ENCODE measurements at places on chromosomes 7 and 10.
A peak's percentile ranks its signal among the peaks of the same experiment; 100 is the strongest.

DNA sequence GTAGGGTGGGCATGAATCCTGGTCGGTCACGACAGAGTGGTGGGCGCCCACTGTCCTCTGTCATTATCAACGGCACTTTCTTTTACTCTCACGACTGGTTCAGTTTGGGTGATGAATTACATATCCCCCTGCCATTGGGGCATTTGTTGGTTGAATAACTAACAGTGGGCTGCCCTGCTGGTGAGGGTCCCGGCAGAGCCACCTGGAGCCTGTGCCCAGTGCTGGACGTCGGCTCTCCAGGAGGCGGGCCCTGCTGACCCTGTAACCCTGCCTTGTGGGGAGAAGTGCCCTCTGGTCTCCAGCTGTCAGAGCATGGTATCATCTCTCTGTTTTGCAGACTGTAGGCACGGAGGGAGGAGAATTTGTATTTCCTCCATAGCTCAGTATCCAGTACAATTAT, 199.1 kb downstream of the GLRX3 start:
- no peak for DNase-seq

DNA sequence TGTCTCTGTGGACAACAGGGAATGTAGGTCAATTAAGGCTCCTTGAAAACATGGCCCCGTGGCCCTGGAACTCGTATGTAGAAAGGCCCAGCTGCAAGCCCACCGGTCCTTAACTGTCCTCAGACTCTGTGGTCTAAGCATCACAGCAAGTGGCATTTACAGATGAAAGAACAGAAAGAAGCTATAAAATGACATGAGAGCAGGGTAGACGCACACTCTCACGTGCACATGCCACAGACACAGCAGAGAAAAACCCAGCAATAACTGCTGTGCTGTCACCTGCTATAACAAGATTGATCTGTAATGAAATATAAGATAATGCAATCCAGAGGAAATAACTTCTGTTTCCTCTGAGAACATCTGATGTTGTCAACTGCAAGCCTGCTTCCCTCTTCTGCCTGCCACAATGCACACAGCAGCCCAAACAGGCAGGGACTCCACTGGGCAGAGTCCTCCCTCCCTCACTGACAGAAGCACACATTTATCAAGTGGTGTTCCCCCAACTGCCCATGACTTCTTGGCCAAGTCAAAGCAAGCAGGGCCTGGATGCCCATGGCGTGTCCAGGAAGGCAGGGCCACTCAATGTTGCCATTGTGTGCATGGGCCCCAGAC, 63.9 kb downstream of the GFRA1 start:
- DNase-seq, result no peak

DNA sequence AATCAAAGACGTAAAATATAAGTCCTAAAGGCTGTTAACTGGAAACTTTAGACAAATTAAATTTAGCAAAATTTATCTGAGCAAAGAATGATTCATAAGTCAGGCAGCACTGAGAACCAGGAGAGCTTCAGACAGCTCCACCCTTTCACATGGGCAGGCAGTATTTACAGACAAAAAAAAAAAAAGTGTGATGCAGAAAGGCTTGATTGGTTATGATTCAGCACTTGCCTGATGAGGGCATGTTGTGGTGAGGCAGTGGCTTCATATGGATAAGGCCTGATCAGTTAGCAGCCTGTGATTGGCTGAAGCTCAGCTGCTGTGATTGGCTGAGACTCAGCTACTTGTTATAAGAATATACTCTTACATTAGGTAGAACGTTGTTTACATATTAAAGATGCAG, 495.4 kb upstream of the POM121L12 start:
- no peak for DNase-seq

- DNase-seq, result no peak
Observed at GRCh38 chr7:94182066-94182465, 177.9 kb upstream of the BET1 start.

- no peak for DNase-seq
Observed at GRCh38 chr10:3538291-3538655, 246.7 kb downstream of the KLF6 start.

DNA sequence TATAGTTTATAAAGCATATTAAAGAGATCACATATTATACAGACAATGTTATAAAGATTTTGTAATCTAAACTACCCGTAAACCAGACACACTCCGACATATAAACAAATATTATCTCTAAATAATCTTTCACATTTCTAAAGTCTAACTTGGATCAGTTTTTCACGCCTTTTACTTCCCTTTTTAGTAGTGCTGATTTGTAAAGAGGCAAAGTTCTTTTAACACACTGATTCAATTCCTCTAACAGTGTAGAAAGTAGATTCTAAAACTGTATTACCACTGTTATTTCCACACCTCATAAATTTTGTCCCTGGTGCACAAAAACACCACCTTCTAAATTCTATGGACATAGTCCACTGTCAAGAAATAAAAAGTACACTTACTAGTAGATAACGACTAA, 230.9 kb downstream of the DOCK4 start:
- no peak for DNase-seq

DNA sequence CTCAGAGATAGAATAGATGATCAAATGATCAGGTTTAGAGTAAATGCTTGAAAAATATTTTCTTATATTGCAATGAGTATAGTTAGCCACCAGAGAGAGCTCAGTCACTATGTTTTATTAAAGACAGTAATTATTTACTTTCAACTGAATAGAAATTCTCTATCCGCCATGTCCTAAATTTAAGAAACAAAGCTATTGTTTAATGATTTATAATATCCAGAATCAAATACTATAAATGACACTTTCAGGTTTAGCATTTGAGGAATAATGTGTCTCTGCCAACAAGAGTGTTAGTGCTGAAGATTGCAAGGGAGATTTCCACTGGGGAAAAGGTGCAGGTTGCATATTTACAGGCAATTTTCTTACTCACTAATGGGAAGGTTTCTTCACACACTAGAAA, 184.7 kb downstream of the DGKB start:
- DNase-seq, result peak; percentile 17

GRCh38 chr7:101671371-101672356, 42.6 kb upstream of the MYL10 start:
- no peak for DNase-seq

DNA sequence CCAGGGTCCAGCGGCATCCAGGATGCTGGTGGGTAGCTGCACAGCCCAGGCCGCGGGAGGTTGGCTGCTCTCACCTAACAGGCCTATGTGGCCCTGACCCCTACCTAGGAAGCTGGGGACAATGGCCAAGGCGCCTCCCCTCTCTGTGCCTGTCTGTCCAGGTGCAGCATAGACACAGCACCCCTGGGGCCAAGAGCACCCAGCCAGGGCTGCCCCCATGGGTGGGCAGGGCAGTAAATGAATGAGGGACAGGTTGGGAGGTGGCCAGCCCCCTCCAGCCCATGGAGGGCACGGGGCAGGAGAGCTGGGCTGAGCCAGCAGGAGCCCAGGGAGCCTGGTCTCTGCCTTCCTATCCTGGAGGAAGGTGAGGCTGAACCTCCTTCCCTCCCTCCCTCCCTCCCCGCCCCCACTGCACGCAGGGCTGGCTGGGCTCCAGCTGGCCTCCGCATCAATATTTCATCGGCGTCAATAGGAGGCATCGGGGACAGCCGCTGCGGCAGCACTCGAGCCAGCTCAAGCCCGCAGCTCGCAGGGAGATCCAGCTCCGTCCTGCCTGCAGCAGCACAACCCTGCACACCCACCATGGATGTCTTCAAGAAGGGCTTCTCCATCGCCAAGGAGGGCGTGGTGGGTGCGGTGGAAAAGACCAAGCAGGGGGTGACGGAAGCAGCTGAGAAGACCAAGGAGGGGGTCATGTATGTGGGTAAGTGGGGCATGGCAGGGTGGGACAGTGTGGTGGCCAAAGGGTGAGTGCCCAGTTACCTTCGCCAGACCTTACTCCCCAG, at the start of gene SNCG:
SNCG (plus strand) TSS at position 484 of the 785 bp plus-strand sequence; CDS start at position 583, 99 bp downstream.
- DNase-seq, result no peak

Data from NCI-H1092 (cell line).